ENCODE measurements at places on chromosomes 6 and 20.

- DNase-seq = no peak
Observed at GRCh38 chr6:111201764-111202163, 114.5 kb downstream of the SLC16A10 start.

DNA sequence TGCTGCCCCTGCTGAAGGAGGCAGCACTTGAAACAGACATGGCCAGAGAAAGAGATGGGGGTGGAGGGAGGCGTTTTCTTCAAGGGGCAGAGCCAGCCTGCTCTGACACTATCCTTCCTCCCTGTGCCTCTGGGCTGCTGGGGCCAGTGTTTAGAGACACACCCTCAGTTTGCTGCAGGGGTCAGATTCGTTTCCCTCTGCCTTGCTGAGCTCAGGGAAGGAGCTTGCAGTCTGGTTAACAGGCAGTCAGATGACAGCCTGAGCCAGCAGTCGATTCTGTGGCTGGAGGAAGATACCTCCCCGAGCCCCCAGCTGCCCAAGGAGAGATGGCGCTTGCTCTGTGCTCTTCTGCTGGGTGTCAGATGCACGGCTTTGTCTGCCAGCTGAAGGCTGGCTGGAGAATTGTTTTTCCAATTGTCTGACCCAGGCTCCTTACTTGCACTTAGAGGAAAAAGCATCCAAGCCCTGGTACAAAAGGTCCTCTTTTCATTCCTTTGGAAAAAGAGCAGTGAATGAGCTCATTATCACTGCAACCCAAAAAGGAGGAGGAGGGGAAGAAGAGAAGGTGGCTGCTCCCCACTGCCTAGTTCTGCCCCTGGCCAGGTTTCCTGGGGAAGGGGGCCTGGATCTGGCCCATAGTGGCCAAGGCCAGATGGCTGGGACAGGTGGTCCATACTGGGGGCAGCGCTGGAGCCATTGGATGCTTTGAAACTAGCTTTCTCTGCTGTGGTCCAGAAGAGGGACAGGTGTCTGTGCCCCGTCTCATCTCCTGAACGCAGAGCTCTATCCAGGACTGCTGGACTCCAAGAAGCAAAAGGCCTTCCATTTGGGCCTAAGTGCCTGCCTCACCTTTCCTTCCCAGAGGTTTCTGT lies 88.2 kb downstream of the TCP11 start:
- DNase-seq = peak; percentile 92

GRCh38 chr6:143286251-143286795 lies 164.2 kb downstream of the ADAT2 start:
- DNase-seq = no peak

DNA sequence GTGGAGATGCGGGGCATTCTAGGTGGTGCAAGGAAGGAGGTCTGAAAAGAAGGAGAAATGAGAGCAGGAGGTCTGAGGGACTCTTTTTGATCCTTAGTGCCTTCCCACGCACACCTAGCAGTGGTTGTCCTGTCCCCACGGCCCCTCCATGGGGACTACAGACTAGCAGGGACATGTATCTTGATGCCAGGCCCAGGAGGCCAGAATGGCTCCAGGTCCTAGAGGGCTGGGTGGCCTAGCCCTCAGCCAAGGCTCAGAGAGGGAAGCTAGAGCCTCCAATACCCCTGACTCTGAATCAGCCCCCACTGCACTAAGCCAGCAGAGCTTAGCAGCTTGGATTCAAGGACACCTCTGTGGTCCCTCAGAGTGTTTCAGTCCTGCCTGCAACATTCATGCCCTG lies 16.7 kb upstream of the BLCAP start:
- DNase-seq = no peak

GRCh38 chr6:154432533-154433476 lies 76.2 kb upstream of the IPCEF1 start:
- DNase-seq = no peak

- no peak for DNase-seq
Observed at GRCh38 chr6:106145741-106146227, 59.6 kb downstream of the PRDM1 start.

DNA sequence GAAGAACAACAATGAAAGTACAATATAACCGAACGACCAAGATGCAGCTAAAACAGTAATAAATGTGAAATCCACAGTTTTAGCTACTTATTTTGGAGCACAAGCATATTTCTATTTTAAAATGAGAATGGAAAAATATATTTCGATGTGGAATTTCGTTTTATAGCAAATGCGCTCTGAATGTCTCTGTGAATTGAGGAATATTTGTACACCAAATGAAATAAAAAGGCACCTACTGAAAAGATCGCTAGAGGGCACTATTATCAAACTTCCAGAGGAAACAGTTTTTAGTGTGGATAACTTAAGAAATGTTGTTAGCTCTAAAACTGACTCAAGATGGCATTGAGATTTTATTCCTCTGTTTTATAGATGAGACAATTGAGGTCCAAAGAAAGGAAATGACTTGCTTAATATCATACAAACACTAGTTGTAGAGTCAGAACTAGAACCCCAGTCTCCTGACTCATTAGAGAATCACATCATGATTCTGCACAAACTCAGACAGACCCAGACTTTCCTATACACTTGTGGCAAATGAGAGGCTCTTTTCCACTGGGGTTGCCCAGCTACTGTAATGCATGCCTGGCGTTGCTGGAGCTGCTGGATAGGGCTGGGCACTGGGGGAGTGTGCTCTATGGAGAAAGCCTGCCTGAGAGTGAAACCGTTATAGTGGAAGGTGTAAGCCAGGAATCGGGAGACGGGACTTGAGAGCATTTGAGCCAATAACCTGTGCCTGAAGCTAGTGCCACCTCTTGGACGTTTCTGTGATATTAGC lies 51.9 kb downstream of the GCLC start:
- peak; percentile 93 for DNase-seq

DNA sequence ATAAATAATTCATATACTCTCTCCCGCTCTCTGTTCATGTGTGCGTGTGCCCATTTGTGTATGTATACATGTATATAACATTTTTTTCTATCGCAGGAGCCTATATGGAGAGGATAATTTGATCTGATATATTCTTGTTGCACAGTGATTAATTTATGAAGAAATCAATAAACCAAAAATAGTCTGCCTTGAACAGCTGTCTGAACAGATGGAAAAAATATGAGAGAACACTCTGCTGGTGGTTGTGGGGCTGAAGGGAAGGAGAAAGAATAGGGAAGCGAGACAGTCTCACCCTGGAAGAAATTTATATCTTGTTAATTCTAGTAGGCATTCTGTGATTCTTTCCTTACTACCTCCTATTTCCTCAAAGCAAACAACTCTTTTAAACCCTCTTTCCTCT lies 96.6 kb upstream of the B3GAT2 start:
- no peak for DNase-seq

- DNase-seq = no peak
Observed at GRCh38 chr6:74467533-74468215, 738.2 kb downstream of the COL12A1 start.

DNA sequence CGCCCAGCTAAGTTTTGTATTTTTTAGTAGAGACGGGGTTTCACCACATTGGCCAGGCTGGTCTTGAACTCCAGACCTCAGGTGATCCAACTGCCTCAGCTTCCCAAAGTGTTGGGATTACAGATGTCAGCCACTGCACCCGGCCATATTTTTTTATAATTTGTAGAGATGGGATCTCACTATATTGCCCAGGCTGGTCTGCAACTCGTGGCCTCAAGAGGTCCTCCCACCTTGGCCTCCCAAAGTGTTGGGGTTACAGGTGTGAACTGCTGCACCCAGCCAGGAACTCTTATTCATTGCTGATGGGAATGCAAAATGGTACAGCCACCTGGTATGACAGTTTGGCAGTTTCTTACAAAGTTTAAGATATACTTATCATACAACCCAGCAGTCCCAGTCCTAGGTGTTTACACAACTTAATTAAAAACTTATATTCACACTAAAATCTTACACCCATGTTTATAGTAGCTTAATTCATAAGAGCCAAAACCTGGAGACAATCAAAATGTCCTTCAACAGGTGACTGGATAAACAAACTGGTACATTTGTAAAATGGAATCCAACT lies 11.7 kb upstream of the STAU1 start:
- DNase-seq = no peak

DNA sequence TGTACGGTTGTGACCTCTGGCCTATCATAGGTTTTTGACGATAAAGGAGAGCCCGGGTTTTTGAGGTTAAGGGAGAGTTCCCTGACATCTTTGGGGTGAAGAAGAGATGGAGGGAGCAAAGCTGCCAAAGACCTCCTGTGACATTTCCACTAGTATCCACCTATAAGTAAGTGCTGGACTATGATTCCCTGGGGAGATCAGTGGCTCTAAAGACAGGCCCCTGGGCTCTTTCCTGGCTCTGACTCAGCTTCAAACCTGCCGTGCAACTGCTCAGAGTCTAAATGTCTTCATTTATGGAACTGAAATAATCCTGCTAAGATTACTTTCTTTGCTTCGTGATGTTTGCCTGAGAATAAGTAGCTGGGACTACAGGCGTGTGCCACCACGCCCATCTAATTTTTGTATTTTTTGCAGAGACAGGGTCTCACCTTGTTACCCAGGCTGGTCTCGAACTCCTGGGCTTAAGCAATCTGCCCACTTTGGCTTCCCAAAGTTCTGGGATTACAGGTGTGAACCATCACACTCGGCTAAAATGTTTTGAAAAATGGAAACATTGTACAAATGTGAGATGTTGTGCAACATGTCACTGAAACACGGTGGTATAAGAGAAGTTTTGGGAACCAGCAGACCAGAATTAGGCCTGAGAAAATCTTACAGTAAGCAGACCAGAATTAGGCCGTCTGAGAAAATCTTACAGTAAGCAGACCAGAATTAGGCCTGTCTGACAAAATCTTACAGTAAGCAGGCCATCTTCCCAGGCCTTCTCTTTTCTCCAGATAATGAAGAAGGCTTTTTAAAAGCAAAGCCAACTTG lies 1.1 kb upstream of the PAQR8 start:
- no peak for DNase-seq

GRCh38 chr6:131175564-131175963 lies 40.3 kb downstream of the AKAP7 start:
- DNase-seq = no peak

- no peak for DNase-seq
Observed at GRCh38 chr6:47479874-47480273, 2.3 kb downstream of the CD2AP start.

GRCh38 chr20:1060985-1061384 lies 57.4 kb upstream of the PSMF1 start:
- no peak for DNase-seq

- DNase-seq = no peak
Observed at GRCh38 chr20:62846166-62846890, 15.3 kb downstream of the TCFL5 start.

- DNase-seq = no peak
Observed at GRCh38 chr6:89987830-89988229, 93.6 kb downstream of the GJA10 start.

DNA sequence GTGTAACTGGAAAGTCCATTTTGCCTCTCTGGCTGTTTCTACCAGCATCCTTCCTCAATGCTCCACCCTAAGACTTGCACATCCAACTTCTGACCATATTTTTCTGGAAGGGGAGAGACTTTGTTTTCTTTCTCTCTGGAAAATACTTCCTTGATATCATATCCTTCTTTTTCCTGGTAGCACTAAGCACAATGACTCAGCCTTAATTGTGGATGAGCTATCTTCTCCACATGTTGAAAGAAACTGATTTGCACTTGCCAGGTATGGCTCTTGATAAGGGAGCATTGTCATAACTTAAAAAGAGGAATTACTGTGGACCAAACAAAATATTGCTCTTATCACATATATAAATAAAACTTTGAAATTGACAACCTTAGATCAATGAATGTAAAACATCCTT lies 30.1 kb upstream of the IBTK start:
- DNase-seq = no peak

GRCh38 chr20:34084227-34084923 lies 27.7 kb downstream of the EIF2S2 start:
- no peak for DNase-seq

GRCh38 chr6:130622142-130622541 lies 205.1 kb upstream of the SMLR1 start:
- no peak for DNase-seq

DNA sequence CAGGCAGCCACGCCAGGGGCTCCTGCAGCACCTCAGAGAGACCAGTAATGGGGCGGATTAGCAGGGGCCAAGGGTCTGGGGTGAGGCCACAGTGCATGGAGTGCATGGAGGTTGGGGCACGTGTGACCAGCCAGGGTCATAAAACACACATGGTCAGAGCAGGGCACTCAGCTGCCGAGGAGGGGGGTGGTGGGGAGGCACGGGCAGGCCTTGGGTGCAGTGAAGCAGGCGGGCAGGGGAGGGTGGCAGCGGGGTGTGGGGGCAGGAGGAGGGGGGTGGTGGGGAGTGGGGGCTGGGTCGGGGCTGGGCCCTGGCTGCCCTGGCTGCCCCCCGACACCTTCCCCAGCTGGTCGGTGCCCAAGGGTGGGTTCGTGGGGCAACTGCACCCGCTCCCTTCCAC lies 23.7 kb upstream of the NTSR1 start:
- no peak for DNase-seq

- DNase-seq = no peak
Observed at GRCh38 chr6:5998236-5998635, 8.5 kb downstream of the NRN1 start.

DNA sequence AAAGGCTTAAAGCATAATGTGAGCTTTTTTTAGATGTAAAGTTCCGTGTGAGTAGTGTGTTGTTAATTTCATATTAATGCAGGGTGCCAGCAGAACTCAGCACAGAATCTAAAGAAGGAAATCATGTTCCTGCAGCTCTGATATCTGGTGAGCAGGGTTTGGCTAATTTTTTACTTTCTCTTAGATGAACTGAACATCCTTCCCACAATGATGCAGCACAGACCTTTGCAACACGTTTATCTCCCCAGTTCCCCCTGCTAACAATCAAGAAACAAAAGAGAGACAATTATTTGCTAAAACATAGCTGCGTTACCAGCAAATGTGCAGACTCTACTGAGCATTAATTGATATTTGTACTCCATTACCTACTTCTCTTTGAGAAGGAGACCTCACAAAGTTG lies 39.1 kb upstream of the ATXN1 start:
- DNase-seq = no peak

DNA sequence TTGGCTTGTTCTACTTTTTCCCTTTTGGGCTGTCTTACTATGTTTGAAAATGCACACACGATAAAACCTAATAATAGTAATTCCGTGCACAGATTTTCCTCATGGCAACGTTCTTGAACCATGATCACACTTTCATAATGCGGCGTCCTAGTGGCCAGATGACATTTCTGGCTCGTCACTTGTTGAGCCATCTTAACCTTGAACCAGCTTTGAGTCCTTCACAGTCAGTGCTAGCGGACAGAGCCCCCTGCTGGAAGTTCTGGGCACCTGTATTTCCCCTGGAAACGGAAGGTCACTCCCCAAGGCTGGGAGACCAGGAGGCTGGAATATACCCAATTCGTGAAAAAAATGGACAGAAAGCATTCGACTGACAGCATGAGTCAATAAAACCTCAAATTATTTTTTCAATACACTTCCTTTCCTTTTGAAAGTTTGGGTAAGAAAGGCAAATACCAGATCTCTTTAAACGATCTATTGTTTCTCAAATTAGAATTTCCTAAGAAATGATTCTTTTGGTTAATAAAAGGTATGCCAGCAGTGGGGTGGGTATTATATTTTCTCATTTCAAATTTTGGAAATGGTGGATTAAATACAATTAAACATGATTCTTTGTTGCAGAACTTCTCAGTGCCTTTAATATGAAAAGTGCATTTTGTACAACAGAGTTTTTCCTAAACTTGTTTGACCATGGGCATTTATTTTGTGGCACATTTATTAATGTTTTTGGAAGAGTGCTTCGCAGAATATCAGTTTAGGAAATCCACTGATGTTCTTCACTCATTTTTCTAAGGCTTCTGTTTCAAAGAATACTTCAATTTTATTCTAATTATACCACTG lies 542.3 kb downstream of the QKI start:
- peak; percentile 93 for DNase-seq

GRCh38 chr6:124924333-124924759 lies 37.9 kb upstream of the RNF217 start:
- DNase-seq = no peak
